Germinal center (tissue), 1 donor: ENCODE measurements at places on chromosomes 16 and 17.
A peak's percentile ranks its signal among the peaks of the same experiment; 100 is the strongest.

- DNase-seq = no peak
Observed at GRCh38 chr17:29742210-29742513, 119.5 kb upstream of the CORO6 start.

DNA sequence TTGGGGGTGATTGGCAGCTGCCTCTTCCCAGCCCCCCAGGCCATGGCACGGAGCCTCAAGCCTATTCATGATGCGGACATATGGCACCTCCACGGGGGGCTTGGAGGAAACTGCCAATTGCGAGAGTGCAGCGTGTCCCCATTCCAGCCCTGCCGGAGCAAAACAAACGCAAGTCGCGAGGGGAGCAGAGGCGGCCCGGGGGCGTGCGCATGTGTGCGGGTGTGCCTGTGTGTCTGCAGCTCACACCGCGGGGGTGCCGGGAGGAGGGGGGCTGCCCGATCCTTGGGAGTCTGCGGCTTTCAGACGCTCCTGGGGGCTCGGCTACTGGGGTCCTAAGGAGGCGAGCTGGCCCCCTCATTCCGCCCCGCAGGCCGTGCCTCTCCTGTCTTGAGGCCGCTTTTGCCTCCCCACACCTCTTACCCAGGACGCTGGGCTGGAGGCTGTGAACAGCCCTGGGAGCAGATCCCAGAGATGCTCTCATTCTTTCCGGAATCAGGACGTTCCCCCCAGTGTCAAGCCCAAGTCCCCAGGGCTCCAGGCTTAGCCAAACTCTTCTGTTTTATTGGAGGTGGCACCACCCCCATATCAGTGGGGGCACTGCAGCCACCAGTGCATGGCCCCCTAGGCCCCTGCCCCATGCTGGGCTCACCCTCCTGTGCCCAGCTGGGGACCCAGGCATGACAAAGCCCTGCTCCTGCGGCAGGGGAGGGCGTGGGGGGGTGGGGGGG, 29.1 kb downstream of the ENDOV start:
- DNase-seq = no peak

GRCh38 chr17:78250891-78251772, 19.7 kb downstream of the TMEM235 start:
- peak; percentile 91 for DNase-seq

DNA sequence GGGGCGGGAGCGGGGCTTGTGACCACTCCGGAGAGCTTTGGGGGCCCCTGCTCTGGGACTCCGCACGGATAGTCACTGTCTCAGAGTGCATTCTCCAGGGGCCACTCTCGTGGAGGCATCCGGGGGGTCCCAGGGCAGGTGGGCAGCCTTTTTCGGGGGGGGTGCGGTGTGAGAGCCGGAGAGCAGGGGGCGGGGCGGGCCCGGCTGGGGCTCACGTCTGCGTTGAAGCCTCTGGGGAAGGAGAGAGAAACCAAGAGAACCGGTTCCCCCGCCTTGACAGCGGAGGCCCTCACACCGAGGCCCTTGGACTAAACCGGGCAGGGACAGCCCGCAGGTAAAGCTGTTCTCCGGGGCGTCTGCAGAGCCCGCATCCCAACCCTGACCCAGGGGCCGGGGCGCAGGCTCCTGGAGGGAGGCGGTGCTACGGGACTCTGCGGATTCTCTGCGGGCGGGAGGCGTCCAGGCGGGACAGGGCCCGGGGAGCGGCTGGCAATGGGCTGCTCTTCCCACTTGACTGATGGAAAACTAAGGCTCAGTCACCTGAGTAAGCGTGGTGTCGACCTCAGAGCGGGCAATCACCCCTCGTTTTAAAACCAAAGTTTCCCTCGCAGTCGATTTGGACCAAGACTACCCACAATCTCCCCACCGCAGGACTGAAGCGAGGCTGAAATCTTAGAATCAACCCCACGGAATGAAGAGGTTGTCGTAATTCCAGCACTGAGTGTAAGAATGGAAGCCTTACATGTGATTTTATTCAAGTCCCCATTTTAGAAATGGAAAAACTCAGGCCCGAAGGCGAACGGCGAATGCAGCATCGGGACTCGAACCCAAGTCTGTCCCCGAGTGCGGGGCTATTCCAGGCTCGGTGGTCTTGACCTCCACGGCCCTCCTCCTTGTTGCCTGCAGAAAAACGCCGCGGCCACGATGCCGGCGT, 49.6 kb upstream of the AMZ2 start:
- no peak for DNase-seq

- no peak for DNase-seq
Observed at GRCh38 chr17:1736348-1737281, 6.1 kb upstream of the SERPINF2 start.

DNA sequence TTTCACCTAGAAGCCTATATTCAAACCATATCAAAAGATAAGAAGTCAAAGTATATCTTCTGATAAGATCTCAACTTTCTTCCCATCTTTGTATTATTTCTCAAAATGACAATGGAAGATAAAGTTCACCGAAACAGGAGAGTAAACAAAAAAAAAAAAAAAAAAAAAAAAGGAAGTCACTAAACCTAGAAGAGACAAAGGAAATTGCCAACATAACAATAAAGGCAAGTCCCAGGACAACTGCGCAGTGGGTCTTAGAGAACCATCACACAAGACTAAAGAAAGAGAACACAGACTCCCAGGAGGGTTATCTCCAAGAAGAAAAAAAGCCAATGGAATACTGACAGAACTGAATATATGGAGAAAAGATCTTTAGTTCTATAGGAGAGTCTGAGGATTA, 65.7 kb downstream of the SMURF2 start:
- no peak for DNase-seq

DNA sequence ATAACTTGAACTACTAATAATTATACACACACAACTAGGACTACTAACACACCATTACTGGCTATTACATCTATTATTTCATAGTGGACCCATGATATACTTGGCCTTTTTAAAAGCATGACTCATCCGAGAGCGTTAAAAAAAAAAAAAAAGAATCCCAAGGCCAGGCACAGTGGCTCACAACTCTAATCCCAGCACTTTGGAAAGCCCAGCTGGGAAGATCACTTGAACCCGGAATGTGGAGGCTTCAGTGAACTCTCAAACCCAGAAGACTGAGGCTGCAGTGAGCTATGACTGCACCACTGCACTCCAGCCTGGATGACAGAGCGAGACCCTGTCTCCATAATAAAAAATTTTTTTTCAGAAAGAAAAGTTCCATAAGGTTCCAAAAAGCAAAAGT, 3.1 kb downstream of the GLG1 start:
- DNase-seq = no peak

DNA sequence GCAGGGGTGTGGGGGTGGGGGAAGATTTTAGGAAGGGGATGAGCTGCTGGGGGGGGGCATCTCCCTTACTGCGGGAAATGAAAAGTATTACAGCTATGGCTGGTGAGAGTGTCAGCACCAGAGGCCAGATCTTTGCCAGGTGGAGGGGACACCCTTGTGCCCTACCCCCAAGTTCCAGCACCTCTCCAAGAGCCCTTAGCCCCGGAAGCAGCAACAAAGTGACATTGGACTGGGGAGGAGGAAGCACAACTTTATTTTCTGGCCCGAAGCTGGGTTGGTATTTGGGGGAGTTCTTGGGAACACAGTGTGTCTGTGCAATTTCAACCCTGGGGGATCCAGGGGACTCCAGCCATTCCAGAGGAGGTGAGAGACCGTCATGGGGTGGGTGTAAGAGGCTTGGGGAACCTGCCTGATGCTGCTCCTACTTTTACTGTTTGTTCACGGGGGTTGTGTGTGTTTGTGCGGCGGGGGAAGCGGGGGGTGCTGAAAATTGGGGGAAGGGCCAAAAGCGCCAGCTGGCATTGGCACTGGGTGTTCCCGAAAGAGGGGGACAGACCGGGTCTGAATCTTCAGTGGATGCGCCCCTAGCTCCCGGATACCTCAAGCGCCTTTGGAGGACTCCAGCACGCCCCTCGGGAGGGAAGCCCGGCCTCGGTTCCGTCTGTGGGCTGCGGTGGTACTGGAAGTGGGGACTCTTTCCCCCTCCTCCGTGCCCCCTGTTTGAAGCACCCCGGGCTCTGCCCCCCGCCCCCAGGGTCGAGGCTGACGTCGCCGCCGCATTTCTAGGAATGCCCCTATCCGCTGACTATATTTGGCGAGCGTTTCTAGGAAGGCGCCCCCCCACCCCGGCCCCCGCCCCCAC, 230.3 kb downstream of the MRTFB start:
- no peak for DNase-seq

DNA sequence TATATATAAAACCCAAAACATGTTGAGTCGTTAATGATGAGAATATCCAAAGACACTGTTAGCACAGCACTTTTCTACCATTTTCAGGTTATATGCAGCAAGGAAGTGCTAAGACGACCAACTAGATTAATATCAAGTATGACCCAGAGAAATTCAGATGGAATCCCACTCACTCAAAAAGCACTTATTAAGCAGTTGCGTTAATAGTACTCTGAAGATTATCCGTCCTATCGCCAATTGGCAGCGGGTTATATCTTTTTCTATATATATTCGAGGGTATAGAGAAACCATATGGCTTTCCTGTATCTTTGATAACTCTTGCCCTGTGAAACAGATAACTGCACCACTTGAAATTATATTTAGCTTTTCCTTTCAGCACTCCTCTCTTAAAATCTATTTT, 1.1 kb downstream of the CRLF3 start:
- no peak for DNase-seq

DNA sequence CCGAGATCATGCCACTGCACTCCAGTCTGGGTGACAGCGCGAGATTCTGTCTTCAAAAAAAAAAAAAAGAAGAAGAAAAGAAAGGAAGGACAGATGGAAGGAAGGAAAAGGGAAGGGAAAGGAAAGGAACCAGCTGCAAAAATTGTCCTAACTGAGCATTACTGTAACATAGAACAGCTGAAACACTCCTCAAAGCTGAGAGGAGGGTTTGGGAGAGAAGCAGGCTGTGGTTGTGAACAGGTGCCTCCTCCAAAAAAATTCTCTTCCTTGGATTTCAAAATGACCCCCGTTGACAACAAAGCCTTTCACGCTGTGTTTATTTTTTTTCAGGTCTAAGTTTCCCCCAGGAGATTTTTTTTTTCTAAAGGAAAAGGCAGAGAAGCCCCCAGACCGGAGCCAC, 541.4 kb downstream of the WWOX start:
- DNase-seq = no peak

DNA sequence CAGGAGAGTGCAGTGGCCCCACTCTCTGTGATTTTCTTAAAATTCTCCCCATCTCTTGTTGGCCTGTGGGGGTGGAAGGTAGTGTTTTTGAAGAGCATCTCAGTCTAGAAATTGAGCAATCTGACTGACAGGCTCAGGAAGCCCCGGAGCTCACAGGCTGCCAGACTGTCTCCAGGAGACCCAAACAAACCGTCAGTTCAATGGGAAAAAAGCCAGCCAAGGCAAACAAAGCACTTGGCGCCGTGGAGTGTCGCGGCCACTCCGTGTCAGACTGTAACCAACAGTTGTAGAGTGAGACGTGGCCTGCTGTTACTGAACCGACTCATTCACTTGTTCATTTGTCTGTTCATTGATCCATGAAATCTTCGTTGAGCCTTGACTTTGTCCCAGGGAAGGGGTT, 33.7 kb downstream of the RGS9 start:
- no peak for DNase-seq

DNA sequence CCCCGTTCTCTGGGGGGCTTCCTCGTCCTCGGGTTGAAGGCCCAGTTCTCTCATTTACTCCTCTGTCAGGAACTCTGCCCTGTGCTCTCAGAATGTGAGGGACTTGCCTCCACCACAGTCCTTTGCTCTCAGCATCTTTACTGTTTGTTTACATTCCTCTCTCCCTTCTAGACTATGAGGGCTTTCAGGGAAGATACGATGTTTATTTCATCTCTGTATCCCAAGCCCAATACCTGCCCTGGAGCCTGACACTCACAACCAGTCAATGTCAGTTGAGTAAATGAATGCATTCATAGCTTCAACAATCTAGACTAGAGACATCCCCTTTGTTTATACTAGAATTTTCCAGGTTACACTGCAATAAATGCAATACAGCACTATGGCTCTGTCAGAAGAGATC, 409.6 kb upstream of the CDH11 start:
- DNase-seq = no peak

DNA sequence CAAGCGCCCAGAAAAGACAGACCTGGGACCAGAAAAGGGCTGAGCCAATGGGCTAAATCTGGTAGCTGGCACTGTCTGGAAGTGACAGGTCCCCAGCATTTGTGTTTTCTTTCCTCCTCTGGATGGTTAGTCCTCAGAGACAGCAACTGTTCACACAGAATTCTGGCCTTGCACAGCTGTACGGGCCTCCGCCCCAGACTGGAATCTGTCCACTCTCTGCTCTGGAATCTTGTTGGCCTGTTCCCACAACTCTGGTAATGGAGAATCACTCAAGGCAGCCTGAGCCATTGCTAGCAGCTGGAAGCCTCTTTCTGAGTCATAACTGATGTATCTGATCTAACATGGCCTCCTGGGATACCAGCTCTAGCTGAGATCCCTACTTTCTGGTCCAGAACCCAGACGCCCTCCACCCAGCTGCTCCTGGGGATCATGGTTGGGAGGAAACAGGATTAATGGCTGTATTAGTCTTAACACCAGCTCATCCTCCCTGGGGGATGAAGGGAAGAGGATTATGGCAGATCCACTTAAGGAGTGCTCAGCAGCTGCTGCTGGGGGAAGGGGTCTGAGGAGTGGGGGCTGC, 9.1 kb downstream of the ZNF668 start:
- no peak for DNase-seq

DNA sequence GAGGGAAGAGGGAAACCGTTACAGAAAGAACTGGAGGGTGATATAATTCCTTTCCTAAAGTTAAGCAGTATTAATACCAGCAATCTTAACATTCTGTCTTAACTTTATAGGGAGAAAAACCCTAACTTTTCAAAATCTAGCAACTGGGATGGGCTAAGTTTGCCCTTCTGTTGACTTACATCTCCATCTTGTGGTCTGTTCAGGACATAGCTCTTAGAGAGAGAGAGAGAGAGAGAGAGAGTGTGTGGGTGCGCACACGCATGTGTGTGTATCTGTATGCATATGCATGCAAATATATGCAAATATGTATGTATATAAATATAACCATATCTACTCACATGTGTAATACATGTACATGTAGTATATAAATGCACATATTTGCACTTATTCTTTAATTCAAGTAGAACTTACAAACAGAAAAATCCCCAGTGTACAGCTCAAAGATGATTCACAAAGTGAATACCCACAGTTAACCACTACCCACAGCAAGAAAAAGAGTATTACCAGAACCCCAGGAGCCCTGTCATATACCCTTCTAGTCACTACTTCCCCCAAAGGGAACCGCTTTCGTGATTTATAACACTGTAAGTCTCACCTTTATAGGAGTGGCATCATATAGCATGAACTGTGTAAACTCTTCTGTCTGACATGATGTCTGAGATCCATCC, 46.5 kb downstream of the STX8 start:
- no peak for DNase-seq

- no peak for DNase-seq
Observed at GRCh38 chr16:51562891-51563290, 411.8 kb upstream of the SALL1 start.

GRCh38 chr17:65466547-65466946, 94.9 kb downstream of the AXIN2 start:
- no peak for DNase-seq

GRCh38 chr17:34843682-34844081, 117.6 kb downstream of the CCT6B start:
- no peak for DNase-seq

- peak; percentile 86 for DNase-seq
Observed at GRCh38 chr17:7356072-7356549, 1.2 kb downstream of the TMEM95 start.

GRCh38 chr17:17150448-17150800, 55.7 kb downstream of the PLD6 start:
- no peak for DNase-seq
